ENCODE measurements at places on chromosomes 4 and X.

- DNase-seq, result no peak
Observed at GRCh38 chrX:50941638-50942037, 31.1 kb downstream of the BMP15 start.

DNA sequence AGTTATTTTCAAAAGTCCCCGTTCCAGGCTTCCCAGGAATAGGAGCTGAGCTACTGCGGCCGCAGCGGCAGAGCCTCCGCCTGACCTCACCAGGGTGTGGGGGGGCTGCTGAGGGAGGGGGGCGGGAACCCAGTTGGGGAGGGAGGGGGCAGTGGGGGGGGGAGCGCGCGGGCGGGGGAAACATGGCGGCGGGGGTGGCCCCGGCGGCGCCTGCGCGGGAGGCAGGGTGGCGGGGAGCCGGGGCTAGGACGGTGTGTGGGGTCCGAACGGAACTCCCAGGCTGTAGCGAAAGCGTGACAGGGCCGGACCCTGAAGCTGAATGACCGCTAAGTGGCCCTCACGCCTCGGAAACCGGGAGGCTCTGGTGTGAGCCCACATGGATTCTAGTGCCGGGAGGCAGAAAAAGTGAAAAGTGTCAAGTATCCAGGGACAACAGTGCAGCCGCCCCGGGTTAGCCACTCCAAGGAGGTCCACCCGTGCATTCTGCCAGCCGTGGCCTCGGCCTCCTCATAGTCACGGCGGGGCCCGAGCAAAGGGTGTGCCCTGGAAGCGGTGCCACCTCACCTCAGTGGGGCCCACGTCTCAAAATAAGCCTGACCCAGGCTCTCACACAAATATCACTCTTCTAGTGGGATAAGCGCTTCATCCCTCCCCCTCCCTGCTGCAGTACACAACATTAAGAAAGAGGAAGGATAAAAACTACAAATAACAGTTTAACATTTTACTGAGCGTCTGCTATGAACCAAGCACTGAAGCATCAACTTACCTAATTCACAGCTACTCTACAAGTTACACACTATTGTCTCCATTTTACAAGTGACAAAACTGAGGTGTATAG, at the start of gene KLHL13:
Gene KLHL13, minus strand, starts transcription at position 98 of the 838 bp plus-strand sequence. CDS start 88,337 bp downstream, outside the sequence.
- no peak for DNase-seq

GRCh38 chr4:94339779-94340178, 2.9 kb downstream of the HPGDS start:
- no peak for DNase-seq

- DNase-seq, result no peak
Observed at GRCh38 chrX:101393530-101394305, 2.9 kb downstream of the RPL36A start.

DNA sequence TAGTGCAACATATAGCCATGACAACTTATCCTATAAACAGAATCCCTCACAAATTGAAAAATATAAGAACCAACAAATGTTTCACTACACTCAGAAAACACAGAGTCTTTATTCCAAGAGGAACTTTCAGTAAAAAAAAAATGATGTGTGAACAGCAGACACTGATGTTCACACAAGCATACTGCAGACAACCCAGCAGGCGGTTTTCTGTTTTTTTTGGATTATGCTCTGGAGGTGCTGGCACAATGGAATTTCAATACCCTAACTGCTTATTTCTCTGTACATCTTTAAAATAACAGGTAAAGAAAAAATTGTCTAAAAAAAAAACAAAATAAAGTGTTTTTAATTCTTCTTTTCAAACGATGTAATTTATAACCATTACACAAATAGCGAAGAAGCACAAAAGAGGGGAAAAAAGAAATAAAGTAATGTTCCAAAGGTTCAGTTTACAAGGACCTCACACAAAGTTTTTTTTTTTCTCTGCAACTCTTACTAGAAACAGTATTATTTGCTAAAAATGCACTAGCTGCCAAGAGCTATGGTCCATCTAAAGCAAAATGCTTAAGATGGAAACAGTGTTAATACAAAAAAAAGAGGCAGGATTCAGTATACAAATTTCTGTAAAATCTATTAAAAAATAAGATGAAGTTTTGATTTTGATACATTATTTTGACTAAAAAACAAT, 55.3 kb downstream of the ANAPC10 start:
- DNase-seq, result no peak

GRCh38 chrX:154300816-154301215, 5.2 kb downstream of the TKTL1 start:
- no peak for DNase-seq

DNA sequence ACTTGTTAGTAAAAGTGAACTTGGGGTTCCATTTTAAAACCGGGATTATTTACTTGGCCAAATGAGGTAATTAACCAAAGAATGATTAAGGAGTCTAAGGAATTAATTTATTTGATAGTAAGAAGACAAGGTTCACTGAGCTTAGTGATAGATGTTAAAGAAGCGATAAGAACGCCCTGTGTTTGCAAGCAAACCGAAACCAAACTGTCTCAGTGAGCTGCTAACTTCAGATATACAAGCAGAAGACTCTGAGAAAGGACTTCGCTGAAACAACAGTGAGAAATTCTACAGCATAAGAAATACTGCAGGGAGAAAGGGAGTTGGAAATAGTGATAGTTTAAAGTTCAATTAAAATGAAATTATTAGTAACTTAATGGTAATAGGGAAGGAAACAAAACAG, 37.6 kb upstream of the SHISA3 start:
- no peak for DNase-seq

DNA sequence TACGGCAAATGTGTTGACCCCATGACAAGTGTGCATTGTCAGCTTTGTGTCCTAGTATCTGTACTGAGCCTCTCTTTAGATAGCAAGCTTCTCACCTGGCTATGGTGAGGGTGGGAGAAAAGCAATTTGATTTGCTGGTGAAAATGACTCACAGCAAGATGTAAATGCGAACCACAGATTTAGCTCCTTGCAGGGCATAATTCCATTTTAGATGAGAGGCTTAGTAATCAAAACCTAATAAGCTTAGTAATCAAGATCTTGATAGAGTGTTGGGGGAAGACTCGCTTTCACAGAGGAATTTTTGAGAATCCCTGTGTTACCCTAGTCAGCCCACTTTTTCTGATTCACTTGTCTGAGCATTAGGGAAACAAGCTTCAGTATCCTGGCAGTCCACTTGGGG, 7.7 kb upstream of the OCIAD2 start:
- DNase-seq, result no peak

DNA sequence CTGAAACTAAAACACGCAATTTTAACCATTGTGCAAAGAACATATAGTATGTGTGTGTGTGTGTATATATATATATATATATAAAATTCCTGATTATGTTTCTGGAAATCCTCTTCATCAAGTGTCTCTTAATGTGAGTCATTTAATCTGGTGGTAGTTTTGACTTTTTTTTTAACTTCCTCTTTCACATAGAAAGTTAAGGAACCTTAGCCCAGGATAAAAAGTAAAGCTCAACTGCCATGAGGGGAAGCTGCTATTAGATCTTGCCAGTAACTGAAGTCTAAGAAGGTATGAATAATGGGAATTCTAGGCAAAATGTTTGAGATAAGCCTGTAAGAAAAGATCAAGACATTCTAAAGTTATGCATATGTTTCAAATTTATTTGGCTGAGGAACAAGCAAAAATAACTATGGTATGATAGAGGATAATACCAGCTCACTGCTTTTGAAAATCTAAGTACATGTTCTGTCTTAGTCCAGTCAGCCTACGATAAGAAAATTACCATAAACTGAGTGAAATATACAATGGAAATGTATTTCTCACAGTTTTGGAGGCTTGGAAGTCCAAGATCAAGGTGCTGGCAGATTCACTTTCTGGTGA, 757.0 kb downstream of the TRAM1L1 start:
- no peak for DNase-seq
